ENCODE measurements at places on chromosomes 4 and X. TPM values are rescaled to one million over a fixed set of nuclear protein-coding genes. Genes with fewer than 3 reads are reported as not detected.

DNA sequence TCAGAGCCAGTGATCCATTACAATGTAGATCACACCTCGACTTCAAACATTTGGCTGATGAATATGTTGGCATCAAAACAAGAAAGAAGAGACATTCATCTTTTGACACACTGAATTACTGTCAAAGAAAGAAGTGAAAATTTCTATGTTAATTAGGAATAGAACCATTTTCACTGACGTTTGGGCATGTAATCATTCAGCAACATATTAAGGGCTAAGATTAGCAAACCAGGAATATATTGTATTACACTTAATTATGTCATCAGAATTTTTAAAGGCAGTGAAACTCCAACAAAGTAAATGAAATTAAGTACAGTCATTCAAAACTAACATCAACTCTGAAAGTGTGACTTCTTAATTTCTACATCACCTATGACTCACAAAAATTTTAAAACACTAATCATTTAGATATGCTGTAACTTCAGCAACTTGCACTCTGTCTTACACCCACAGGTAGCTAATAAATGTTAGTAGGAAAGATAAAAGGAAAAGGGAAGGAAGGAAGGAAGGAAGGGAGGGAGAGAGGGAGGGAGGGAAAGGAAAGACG lies 1.4 kb upstream of the SMR3A start:
- DNase-seq: no peak

GRCh38 chr4:104531390-104531789 lies 36.7 kb upstream of the CXXC4 start:
- DNase-seq: no peak

DNA sequence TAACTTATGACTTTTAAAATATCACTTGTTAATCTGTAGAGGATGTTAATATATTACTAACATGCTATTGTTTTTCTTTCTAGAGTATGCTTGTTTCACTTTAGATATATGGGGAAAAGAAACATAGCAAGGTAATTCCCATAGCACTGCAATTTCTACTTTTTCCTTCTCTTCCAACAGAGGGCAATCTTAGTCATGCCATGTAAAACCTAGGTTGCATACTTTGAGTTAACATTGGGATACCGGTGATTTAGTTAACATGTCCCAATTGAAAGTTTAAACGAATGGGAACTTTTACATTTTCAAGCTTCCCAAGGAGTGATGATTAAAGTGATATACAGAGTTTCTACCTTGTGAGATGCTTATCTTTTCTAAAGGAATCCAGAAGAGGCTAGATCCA lies 89.4 kb upstream of the IL13RA1 start:
- no peak for DNase-seq

CCNI gene
- 381 TPM for total RNA-seq

GLRB gene
- total RNA-seq: not detected

DNA sequence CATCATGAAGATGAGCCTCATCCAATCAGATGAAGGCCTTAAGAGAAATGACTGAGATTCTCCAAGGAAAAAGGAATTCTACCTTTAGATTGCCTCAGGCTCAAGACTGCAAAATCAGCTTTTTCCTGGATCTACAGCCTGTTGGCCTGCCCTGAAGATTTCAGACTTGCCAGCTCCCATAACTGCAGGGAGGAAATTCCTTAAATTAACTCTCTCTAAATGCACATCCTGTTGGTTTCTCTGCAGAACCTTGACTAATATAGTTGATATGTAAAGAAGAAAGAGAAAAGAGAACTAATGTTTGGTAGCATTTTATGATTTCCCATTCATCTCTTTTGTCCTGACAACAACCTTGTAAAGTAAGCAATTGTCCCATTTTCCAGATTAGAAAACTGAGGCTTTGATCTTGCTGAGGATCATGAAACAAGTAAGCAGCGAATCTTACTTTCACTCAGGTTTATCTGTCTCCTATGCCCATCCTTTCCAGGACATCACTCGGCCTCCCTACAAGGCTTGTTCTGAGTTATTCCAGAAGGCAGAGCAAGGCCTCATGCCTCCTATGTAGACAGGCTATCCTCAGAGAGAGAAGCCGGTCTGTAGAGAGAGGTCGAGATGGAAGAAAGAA lies 115.0 kb upstream of the LDB2 start:
- no peak for DNase-seq

GRCh38 chr4:156575430-156576073 lies 396.0 kb downstream of the PDGFC start:
- DNase-seq: no peak

DNA sequence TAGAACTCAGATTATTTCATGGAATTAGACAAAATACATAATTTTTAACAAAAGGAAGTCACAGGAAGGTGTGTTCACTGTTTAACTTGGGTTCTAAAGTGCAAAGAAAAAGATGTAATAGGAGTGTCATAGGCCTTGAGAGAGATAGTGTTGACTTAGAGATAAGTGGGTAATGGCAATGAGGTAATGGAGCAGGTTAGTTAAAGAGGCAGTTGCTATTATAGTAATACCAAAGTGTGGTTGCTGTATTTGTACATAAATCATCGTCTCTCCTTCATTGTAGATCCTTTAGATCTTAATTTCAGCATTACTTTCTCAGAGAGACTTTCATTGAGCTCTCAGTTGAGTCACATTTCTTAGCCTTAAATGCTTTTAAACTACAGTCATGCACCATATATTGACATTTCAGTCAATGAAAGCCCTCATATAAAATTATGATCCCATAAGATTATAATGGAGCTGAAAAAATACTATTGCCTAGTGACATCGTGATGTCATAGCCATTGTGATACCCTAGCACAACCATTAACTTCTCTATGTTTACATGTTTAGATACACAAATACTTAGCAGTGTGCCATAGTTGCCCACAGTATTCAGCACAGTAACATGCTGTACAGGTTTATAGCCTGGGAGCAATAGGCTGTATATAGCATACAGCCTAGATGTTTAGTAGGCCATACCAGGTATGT lies 245.4 kb downstream of the ADGRL3 start:
- no peak for DNase-seq

DNA sequence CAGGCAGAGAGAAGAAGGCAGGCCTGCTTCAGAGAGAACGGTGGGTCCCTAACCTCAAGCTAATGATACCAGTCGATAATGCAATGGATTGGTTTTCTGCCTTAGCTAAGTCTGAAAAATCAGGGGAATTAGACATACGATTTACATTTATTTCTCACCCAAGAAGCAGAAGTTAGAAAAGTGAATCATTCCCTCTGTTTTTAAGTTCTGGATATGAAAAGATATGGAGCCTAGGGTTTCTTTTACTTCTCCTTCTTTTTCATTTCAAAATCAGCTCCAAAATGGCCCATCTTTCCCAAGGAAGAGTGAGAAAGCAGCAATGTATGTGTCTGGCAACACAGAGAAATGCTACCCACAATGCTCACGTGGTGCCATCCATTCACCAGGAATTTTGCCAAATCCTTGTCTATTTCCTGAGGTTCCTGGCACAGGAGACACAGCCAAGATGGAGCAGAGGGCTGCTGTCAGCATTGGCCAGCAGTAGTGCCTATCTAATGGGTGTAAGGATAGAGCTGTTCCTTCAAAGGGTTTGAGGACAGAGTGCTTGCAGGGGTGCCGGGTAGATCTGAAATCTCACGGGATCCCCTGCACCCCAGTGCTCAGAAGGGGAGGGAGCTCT lies 231.5 kb downstream of the MAML3 start:
- DNase-seq: no peak

DNA sequence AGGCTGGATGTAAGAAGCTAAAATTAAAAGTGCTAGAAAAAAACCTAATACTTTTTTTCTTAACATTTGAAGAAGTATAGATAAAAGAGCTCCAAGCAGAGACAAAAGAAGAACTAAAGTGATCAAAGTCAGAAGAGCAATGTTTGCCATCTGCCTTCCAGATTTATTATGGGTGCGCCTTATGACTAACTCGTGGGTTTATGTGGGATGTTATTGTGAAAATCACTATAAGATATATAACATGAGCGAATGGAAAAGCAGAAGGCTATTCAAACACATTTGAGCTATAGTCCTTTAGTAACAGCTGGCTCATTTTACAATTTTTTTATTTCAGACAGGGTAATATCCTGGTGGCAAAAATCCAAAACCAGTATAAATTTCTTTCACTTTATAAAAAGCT lies 1040.7 kb downstream of the RAPGEF2 start:
- no peak for DNase-seq

DNA sequence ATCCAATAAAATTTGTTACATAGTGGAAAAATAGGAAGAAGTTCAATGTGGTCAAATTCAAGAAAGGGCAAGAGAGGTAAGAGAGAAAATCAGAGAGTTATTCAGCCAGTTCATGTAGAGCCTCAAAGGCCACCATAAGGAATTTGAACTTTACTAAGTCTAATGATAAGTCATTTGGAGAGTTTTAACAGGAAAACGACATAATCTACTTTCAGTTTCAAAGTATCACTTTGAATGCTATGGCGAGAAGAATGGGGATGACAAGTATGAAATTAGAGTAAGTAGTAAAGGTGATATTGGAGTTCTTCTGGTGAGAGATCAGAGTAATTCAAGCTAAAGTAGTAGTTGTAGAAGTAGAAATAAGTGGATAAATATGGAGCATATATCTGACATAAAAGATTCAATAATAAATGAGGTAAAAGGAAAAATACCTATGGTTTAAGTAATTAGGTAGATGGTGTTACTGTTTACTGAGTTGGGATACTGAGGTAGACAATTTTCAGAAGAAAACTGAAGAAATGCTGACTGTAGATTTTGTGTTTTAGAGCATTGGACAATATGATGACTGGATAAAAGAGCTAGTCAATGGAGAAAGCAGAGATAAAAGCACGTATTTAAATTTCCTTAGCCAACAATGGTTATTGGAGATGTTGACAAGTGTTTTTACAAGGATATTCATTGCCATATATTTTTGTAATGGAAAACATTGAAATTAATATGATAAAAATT lies 331.7 kb upstream of the ADGRL3 start:
- DNase-seq: no peak

- no peak for DNase-seq
These were observed 177.7 kb upstream of the MID1 start for GRCh38 chrX:10798041-10798440.

PHEX gene
- total RNA-seq: 0.41 TPM

GRCh38 chr4:139526928-139527327 lies 29.1 kb downstream of the SETD7 start:
- no peak for DNase-seq

DNA sequence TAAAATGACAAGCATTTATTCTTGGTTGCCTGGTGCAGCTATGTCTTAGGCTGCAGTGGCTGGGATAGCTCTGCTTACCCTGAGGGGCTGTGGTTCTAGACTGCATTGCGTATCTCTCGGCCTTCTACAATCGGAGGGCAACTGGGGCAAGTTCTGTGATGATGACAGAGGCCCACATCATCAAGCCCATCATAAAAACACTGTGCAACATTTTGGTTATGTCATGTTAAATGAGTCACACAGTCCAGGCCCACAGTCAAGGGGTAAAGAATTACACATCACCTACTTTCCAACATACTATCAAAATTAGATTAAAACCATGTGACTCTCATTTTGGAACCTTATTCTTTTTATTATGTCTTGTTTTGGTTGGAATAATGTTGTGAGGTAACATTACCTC lies 120.2 kb upstream of the GUCY1A1 start:
- no peak for DNase-seq

SSX4 gene
- total RNA-seq: not detected

DNA sequence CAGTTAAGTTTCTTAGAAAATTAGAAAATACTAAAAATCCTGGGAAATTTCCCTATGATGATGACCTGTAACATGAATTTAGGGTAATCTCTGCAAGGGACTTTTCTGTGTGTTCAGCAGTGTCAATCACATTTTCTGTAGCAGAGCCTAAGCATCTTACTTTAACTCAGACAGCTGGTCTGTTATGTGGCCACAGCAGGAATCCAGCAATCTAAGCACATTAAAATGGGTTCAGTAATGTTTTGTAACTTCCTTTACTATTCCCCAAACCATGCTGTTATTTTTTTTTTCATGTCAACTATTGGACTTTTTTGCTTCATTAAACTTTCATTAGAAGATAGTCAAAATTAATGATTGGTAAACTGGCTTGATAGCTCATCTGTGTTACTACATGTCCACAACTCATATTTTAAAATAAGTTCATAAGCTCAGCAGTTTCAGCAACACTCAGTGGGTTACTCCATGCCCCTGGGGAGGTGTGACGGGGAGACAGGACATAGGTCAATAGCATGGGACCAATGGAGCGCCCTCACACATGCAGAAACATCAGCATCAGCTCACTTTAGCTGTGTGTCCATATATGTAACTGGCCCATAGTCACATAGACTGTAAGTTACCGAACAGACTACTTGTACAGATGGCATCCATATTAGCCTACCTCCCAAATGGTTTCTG lies 168.0 kb upstream of the PACRGL start:
- no peak for DNase-seq

F8A2 gene
- not detected for total RNA-seq

- no peak for DNase-seq
These were observed 110.7 kb upstream of the GALNT7 start for GRCh38 chr4:173057901-173058300.

- DNase-seq: no peak
These were observed 677.3 kb downstream of the FSTL5 start for GRCh38 chr4:161486461-161486860.

GRCh38 chr4:138181287-138181686 lies 60.9 kb downstream of the SLC7A11 start:
- DNase-seq: no peak

DNA sequence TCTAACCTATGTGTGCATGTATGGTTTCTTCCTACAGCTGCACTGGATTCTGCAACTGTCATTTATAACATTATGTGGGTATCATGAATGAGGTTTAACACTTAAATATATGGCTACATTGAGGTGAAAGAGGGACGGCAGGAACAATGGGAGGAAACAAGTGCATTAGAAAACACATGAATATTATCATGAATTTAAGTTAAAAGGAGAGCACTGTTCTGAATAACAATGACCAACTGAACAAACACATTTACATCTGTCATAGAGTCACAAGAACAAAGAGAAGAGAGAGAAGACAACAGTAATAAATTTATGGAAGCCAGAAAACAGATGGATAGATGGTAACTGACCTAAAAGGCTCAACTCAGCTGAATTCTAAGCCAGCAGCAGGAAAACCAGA lies 527.1 kb upstream of the DIPK2B start:
- DNase-seq: no peak

DNA sequence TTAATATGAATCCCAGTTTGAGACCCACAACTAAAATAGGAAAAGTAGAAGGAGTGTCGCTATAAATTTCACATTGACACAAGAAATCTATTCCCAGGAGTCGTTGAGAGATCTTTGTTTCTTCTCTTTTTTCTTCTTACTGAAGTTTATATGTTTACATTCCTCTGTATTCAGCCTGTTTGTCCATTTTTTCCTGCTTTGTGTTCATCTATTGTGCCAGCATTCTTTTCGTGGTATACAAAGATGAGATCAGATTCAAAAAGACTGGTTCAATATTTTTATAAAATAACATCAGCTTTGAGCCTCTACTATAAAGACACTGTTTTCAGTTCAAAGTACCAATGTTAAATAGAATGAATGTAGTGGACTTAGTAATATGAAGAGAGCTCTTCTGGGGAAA lies 95.4 kb upstream of the MYOZ2 start:
- DNase-seq: no peak

ATOH1 gene
- total RNA-seq: not detected

- DNase-seq: no peak
These were observed 68.1 kb downstream of the FRMPD4 start for GRCh38 chrX:12206413-12206812.

GRCh38 chr4:108941904-108942430 lies 179.1 kb upstream of the ETNPPL start:
- no peak for DNase-seq

- no peak for DNase-seq
These were observed 102.0 kb downstream of the SORBS2 start for GRCh38 chr4:185709802-185710486.

NOX1 gene
- total RNA-seq: not detected

FTHL17 gene
- total RNA-seq: not detected

All from CD8-positive, alpha-beta T cell (primary cell).